Fibroblast of skin of scalp (primary cell): ENCODE measurements at places on chromosomes 7 and 10.

DNA sequence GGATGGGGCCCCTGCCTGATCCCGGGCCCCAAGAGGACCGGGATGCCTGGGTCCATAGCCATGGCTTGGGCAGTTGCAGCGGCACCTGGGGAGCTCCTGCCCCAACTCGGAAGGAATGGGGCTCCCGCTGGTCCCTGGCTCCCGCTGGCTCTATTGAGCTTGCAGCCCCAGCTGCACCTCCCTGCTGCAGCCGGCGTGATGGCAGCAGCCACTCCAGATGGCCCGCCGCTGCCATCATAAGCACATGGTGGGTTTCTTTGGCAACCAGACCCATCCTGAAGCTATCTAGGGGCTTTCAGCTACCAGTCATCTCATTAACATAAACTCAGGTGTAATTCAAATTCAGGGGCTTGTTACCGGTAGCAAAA lies 11.1 kb upstream of the DNMBP start:
- DNase-seq, result no peak

- no peak for DNase-seq
Observed at GRCh38 chr10:15387021-15387420, 15.9 kb upstream of the FAM171A1 start.

DNA sequence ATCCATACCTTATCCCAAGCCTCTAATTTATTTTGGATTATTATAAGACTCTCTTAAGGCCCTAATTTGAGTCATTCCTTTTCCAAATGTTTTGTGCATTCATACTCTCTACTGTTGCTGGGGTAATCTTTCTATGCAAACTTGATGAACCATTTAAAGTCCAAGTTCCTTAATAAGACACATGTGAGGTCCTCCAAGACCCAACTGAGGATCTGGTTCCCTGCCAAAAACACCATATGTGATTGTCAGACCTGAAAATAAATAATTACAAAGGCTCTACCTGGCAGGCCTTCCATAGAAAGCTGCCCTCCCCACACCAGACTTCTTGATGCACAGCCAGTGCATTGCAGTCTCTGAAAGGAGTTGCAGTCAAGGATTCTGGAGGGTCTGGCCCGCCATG lies 257.9 kb upstream of the AKR1E2 start:
- no peak for DNase-seq

GRCh38 chr10:132679217-132679595 lies 106.7 kb downstream of the NKX6-2 start:
- DNase-seq, result no peak

DNA sequence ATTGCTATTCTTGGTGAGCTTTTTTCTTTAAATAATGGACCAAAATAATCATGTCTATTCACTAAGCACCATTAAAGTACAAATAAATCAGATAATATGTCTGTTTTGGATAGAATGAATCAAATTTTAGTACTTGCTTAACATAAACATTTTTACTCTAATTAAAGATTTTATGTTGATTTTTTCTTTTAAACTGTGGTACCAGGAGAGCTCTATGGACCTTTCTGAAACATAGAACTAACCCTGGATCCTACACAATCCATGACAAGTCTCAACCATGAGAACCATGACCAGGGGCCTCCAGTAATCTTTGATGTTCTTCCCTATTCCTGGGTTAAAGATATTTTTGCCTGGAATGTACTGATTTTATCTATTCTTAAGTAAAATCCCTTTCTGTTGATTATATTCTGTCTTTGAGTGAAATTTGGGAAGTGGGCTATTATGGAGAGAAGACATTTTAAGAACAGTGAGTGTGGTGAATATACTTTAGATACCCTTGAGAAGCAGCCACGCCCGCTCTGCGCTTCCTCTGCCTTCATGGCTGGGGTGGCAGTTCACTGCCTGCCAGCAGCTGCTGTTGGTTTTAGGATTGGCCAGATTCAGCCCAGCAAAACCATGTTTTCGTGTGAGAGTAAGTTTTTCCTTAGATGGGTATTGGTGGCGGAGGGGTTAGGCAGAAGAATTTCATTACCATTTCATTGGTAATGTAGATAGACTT lies 42.2 kb upstream of the BHLHA15 start:
- no peak for DNase-seq

DNA sequence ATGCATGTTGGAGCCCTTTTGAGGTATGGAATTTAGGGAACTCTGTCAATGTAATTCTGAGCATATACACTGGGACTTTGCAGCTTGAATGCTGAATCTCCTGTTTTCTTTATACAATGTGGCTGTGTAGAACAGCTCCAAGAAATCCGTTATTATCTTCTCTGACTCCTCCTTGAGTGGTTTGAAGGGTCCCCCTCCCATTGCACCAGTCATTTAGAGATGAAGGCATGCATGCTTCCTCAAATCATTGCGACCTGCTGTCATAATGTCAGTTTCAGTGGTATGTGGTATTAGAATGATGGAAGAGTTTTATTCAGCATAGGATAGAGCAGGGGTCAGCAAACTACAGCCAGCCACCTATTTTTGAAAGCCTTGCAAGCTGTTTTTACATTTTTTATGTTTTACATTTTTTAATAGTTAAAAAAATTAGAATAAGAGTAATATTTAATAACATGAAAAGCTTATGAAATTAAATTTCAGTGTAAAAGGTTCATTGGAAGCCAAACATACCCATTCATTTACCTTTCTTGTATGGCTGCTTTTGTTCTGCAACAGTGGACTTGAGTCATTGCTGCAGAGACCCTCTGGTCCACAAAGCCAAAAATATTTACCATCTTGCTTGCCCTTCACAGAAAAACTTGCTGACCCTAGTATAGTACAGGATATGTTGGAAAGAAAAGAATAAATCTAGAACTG lies 8.1 kb downstream of the STK17A start:
- no peak for DNase-seq
